ENCODE measurements at places on chromosomes 4 and X. TPM values are rescaled to one million over a fixed set of nuclear protein-coding genes. Genes with fewer than 3 reads are reported as not detected.

GRCh38 chr4:99366491-99366890 lies 13.9 kb upstream of the ADH1C start:
- no peak for DNase-seq

DNA sequence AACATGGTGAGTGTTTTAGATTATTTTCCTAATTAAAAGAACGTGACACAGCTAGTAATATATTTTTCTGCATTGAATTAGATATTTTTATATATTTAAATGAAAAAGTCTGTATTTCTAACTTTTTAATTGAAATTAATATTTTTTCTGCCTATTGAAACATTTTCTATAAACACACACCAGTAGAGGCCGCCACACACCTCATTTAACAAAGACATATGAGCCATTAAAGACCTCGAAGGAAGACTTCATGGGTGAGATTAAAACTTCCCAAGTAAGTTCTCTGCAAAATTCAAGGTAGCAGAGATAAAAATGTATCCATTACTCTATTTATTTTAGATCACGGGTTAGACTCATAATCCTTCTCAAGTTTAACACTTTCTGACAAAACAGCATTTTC lies 8.3 kb downstream of the SLITRK2 start:
- no peak for DNase-seq

- no peak for DNase-seq
These were observed 188.7 kb downstream of the GBA3 start for GRCh38 chr4:22881411-22881810.

DNA sequence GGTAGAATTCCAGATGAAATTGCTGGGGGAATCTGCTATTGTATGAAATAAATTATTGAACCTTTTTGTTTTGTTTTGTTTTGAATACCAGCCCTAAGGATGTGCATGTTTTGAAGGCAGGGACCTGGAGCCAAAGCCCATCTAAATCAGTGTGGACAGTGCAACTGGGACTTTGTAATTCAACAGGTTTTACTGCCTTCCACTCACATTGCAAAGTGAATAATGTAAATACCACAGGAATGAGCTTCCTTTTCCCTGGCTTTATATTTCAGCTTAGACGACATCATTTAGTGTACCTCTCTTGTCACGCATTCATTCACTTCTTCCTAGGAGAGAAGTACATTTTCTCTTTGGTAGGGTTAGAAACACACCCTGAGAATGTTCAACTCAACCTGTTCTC lies 795.0 kb downstream of the CENPC start:
- DNase-seq, result no peak

Gene P2RY8
- 4.4 TPM for total RNA-seq

Gene SPANXC
- total RNA-seq, result not detected

Gene ETDB
- total RNA-seq, result not detected

Gene MAGEA9B
- total RNA-seq, result not detected

Gene ZXDB
- total RNA-seq, result 3.6 TPM

Gene PDE5A
- total RNA-seq, result 3.8 TPM
